ENCODE measurements at places on chromosomes 11 and 22.

DNA sequence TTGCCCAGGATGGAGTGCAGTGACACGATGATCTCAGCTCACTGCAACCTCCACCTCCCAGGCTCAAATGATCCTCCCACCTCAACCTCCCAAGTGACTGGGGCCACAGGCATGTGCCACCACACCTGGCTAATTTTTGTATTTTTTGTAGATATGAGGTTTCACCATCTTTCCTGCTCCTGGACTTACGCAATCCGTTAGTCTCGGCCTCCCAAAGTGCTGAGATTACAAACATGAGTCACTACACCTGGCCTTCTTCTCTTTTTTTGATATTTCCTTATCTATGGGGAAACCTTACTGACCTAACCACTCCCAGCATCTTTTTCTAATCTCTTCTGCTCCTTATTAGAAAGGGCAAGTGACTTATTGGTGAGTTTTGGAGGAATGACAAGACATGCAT lies 121.7 kb upstream of the CHORDC1 start:
- no peak for DNase-seq

GRCh38 chr11:79076526-79077115 lies 364.2 kb downstream of the TENM4 start:
- DNase-seq, result peak; percentile 22

DNA sequence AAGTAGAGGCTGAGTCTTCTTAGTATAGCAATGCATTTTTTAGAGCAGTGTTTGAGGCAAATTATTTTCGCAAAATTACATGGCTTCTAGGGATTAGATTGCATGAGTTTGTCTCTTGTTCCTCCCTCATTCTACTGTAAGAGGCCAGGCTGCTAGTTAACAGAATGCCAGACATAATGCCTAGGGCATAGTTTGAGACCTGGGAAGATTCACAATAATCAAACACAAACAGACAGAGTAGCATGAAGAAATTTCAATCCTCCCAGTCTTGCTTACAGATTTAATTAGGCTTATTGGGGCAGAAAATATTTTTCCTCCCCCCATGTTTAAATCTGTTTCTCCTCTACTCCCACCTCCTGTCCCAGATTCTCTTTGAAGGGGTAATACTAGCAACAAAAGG lies 48.3 kb downstream of the ARHGEF12 start:
- DNase-seq, result no peak

DNA sequence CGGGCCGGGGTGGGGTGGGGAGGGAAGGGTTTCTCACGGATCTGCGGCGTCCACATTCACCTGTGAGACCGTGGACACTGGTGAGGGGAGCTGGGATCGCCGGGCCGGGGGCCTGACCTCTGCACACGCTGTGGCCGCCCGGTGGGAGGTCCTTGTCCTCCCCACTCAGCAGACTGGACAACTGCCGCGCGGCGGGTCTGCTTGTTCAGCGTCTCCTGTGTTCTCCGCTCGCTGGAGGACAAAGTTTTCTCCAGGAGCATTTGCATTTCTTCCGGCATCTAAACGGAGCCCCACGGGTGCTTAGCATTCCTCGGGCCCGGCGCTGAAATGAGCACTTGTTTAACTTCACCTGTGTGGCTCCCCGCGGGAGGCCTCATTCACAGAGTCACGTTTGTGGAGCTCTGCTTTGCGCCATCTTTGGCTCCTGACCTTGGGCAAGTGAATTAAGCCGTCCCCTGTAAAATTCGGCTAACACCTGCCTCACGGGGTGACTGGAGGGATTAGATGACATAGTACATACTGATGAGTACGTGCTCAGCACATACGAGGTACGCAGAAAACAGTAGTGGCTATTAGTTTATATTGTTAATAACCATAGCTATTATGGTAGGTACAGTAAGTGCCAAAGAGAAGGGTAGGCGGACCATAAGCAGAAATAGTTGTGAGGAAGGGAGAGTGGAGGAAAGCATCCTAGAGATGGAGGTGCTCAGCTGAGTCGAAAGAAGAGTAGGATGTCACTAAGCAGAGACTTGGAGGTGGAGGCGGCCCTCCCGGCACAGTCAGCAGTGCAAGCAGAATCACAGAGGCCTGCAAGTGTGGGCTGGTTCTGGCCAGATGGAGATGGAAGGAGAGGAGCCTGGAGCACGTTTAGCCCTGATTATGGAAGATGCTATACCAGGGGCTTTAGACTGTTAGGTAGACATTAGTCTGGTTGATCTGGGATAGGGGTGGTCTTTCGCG lies 885 bp downstream of the TRMU start:
- no peak for DNase-seq

GRCh38 chr22:28833276-28833923 lies 33.0 kb upstream of the XBP1 start:
- no peak for DNase-seq

DNA sequence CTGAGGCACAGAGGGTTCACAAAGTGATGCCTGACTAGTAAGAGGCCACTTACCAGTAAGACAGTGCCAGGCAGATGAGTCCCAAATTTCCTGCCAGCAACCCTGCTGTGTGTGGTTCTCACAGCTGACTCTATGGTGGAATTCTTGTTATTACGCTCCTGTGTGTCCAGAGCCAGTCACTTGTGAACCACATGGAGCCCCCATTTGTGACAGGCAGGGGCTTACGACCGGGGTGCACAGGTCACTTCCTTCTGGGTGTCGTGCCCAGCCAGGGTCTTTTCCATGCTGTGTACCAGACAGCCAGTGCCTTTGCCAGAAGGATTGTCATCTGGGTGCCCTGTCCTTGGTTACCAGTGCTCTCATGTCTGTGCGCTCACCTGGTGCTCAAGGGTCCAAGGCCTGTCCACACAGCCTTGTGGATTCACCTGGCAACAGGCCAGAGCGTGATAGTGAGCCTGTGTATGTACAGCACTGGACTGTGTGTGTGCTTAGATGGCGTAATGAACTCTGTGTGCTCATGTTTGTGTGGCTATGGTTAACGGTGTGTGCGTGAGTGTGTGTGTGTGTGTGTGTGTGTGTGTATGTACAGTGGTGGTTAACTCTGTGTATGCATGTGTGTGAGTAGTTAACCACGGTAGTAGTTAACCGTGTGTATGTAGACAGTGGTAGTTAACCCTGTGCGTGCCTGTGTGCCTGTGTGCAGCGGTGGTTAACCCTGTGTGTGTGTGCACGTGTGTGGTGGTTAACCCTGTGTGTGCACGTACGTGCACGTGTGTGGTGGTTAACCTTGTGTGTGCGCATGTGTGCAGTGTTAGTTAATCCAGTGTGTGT lies 18.6 kb downstream of the GRAMD4 start:
- no peak for DNase-seq

GRCh38 chr22:20216863-20217499 lies 51.1 kb downstream of the RTN4R start:
- no peak for DNase-seq

GRCh38 chr11:17721242-17721999 lies 2.0 kb downstream of the MYOD1 start:
- DNase-seq, result no peak

DNA sequence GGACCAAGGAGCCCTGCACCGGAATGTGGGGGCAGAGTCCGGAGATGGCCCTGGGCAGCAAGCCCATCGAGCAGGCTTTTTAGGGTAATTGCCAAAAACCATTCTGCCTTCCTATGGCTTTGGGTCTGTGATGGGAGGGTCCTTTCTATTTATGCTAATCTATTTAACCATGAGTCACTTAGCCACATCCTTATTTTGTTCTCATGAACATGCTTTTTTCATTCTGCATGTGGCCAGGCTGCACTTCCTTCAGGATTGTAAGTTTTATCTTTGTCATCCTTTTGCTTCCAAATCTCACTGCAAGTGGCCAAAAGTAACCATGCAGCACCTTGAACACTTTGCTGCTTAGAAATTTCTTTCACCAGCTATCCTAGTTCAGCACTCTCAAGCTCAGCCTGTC lies 88.3 kb downstream of the EFCAB6 start:
- no peak for DNase-seq

GRCh38 chr11:121304759-121305158 lies 12.2 kb downstream of the SC5D start:
- DNase-seq, result no peak

GRCh38 chr11:69014084-69014851 lies 1.2 kb upstream of the MRGPRF start:
- DNase-seq, result no peak

GRCh38 chr11:120385655-120386054 lies 49.4 kb downstream of the ARHGEF12 start:
- no peak for DNase-seq

- no peak for DNase-seq
Observed at GRCh38 chr22:18088825-18089568, 11.2 kb downstream of the PEX26 start.

Data from stimulated activated CD4-positive, alpha-beta T cell treated with anti-CD3 and anti-CD28 coated beads, TNF-alpha, amount 100 ng/mL, for 24 hours (primary cell).